AG20443 (cell line): ENCODE measurements at places on chromosomes 6 and 20.

GRCh38 chr6:68680264-68680663 is 45.2 kb downstream of the ADGRB3 start:
- DNase-seq, result no peak

- DNase-seq, result peak; percentile 82
These were observed 17.6 kb upstream of the TM9SF4 start for GRCh38 chr20:32091888-32092346.

DNA sequence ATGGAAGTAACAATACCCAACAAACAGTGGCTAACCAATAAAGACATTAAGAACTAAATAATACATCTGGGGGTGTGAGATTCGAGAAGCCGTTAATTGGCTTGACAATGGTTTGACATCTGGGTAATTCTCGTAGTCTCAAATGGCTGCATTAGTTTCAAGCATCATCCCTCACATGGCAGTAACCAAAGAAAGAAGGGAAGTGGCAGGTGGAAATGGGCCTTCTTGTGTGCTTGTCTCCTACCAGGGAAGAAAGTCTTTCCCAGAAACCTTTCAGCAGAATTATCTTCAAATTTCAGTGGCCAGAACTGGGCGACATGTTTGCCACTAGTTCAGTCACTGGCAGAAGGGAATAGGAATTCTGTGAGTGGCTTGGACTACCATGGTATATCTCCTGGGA is 10.4 kb downstream of the STK4 start:
- DNase-seq, result no peak

- peak; percentile 91 for DNase-seq
These were observed at the start of gene PABPC1L for GRCh38 chr20:44909872-44910689. PABPC1L (plus strand) TSS chr20:44910060; CDS start chr20:44910144, 84 bp downstream.

DNA sequence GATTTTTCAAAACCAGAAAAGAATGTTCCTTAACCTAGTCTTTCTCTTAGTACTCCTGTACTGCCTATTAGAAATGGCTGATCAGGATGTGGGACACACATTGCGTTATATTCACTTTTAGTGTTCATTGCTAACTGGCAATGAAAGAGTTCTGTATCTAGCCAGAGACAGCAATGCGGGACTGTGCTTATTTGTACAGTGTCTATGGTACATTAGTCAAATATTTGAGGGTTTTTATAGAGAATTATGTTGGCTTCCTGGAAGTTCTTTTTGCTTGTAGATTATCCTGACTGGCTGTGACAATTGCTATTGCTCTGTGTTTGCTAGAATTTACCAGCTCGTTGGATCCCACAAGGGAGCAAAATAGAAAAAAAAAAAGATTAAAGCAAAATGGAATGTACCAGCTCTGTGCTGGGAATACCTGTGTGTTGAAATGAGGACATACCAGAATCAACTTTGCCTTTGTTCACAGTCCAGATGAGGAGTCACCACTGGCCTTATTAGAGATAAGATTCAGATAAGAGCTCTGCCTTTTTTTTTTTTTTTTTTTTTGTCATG is 22.4 kb upstream of the IFNGR1 start:
- DNase-seq, result peak; percentile 13

- peak; percentile 55 for DNase-seq
These were observed 71.3 kb downstream of the SULF2 start for GRCh38 chr20:47713878-47714450.

DNA sequence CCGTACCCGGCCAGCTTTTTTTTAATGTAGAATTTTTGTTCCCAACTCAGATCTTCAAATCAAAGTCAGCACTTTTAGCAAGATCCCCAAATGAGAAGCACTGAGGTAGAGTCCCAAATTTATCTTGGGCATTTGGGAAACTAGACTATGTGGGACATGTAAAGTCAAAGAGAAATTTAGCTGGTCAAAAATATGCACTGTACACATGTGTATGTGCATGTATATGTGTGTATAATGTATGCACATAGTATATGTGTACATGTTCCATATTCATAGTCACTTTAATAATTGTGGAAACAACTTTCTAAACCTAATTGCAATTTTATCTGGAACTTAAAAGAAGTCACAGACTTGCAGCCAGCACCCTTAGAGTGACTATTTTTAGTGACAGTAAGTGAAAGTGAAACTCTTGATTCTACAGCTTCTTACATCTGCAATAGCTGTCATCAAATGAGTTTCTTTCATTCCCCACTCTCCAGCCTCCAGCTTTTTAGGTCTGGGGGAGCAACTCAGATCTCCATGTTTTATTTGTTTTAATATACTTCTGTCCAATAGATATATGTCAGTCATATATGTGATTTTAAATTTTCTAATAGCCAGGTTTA is 53.6 kb downstream of the CDC40 start:
- DNase-seq, result peak; percentile 30

GRCh38 chr20:33883164-33883563 is 72.0 kb downstream of the CHMP4B start:
- DNase-seq, result no peak

DNA sequence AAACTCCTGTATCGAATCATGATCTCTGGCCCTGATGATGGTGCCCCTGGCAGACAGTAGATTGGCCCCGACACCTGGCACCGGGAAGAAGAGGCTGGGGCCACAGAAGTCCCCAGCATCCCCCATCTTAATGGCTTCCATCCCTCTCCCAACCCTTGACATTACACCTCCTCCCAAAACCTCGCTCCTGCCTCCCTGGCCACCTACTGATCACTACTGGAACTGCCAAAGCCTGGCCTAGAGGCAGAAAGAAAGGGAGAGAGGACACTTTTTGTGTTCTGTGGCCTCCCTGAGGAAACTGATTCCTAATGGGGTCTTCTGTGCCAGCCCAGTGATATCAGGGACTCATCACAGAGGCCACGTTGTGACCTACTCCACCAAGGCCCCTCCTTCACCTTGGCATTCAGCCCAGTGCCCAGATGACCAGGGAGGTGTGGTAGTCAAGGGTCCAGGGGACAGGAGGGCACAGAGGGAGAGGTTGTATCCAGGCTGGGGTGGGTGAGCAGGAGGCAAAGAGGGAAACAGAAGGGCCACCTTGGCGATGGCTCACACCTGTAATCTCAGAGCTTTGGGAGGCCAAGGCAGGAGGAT is 6.1 kb downstream of the C20orf173 start:
- peak; percentile 68 for DNase-seq

- DNase-seq, result no peak
These were observed 2.7 kb upstream of the LAMA5 start for GRCh38 chr20:62369815-62370114.

- DNase-seq, result peak; percentile 82
These were observed 2.0 kb downstream of the CEBPB start for GRCh38 chr20:50192364-50193198.

DNA sequence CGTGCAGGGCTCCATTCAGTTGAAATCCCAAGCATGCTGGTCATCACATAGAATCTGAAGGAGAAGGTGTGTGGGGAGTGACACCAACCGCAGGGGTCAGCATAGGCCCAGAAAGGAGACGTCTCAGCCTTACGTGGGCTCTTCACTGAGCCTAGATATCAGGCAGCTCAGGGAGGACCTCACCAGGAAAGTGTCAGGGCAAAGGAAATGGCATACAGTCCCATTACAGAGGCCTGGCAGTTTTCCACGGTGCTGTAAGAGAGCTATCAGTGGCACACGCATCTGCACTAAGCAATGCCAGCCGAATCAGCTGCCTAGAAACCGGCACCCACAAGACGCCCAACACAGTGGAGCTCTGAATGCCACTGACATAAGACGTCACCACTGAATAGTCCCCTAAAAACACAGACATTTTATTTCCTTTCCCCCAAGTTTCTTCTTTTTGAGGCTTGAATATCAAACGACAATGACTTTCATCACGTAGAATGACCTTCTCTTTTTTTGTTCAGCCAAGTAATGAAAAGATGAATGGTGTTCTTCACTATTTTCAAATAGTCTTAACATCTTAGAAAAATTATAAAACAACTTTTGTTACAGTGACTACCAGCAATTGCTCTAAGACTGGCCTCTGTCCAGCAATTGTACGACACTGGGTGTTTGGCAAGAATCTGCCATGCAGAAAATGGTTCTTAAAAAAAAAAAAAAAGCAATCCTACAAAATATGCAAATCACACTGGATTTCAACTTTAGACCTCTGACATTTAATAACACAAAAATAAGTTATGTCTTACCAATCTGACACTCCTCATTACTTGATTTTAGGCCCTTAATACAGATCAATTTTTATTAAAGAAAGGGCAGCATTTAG is 88.9 kb upstream of the FOXQ1 start:
- no peak for DNase-seq

GRCh38 chr6:146582857-146583256 is 15.9 kb upstream of the ADGB start:
- DNase-seq, result no peak

DNA sequence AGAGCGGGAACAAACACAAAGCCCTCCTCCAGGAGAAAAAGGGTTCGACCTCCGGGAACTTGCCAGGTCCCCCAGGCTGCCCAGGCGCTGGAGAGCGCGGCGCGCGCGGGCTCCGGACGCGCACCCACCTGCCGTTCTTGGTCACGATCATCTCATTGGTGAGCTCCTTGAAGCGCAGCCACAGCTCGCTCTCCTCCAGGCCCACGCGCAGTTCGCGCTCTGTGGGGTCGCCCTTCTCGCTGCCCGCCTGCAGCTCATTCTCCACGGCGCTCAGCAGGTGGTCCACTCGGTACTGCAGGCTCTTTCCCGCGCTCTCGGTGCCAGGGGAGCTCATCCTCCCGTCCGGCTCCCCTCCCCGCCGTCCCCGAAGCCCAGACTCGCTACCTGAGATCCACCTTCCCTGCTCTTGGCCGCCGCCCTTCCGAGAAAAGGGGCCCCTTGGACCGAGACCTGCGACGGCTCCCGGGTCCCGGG is 356 bp downstream of the TBXT start:
- no peak for DNase-seq

- DNase-seq, result no peak
These were observed 38.7 kb downstream of the C6orf132 start for GRCh38 chr6:42103753-42104094.

- no peak for DNase-seq
These were observed 19.2 kb downstream of the ZBTB2 start for GRCh38 chr6:151372164-151372563.

- DNase-seq, result no peak
These were observed 68.0 kb downstream of the OTOR start for GRCh38 chr20:16816192-16816591.

DNA sequence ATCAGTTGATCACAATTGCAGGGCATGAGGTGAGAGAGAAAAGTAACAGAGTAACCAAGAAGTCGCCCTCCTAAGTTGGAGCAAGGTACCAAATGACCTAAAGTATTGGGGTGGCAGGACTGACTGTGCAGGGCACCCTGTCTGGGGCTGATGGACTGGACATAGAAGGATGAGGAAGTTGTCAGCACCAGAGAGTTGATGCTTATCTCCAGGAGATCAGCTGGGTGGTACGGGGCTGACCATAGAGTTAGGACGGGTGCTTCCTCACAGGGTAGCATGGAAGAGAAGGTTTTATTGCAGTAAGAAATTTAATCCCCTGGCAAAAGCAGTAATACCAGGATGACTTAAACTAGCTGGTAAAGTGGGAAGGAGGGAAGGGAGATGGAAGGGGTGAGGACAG is 66.7 kb downstream of the TMEM170B start:
- DNase-seq, result no peak

- no peak for DNase-seq
These were observed 691 bp upstream of the ANGPT4 start for GRCh38 chr20:916825-917224.

DNA sequence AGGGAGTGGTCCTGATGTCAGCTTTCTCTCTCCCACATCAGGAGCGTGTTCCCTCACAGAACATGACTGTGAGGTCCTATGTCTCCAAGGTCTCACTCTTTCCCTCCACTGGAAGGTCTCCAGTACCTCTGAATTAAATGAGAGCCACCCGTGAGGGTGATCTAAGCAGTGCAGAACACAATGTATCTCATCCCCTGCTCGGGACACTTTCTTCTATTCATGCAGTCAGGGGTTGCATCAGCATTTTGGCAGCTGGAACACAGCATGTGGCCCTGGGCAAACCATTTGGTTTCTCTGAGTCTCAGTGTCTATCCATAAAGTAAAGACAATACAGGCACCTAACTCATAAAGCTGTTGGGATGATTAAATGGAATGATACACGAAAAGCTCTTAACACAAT is 34.2 kb downstream of the MAFB start:
- peak; percentile 64 for DNase-seq

GRCh38 chr6:135782546-135782945 is 69.0 kb upstream of the PDE7B start:
- no peak for DNase-seq

DNA sequence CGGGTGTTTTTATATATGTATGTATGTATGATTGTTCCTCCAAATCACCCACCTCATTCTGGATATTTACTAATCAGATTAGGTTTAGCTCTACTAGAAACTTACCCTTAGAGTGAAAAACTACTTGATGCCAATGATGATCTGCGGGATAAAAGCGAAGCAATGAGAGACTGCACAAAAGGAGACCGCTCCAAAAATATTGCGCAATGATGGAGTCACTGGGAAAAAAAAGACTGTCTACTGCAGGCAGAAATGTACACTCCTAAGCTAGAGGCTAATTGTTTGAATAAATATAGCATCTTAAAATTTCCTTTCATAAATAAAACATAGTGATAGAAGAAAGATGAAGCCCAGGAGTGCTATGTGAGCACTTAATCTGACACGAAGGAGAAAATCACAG is 7.3 kb downstream of the RAB32 start:
- DNase-seq, result peak; percentile 32

- DNase-seq, result peak; percentile 87
These were observed 8.4 kb upstream of the NUP153 start for GRCh38 chr6:17714879-17715851.

GRCh38 chr6:81773887-81774286 is 21.4 kb upstream of the TENT5A start:
- no peak for DNase-seq

DNA sequence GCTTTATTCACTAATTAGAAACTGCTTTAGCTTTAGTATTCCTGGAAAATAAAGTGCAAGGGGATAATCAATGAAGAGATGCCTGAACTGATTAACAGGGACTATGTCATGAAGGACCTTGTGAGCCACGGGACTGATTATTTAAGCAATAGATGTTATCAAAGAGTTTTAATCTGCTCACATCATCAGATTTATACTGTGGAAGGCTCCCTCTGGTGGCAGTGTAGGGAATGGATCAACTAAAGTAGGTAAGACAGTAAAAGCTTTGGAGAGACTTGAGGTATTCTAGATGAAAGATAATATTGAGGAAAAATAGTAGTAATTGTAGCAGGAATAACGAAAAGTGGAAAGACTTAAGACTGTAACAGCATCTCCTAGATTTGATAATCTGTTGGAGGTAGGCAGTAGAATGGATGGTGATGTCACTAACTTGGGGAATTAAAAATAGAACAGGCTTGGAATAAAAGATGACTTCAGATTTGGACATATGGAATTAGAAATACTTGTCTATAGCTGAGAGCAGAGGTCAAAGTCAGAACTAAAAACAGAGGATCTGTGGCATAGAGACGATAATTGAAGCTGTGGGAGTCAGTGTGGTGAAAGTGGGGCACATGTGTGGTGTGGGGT is 80.3 kb upstream of the HTR1E start:
- peak; percentile 16 for DNase-seq
